GM18507 (cell line): ENCODE measurements at places on chromosomes 11 and 22.
A peak's percentile ranks its signal among the peaks of the same experiment; 100 is the strongest.

- no peak for DNase-seq
Measured at GRCh38 chr11:99019696-99020095, 1.1 kb upstream of the CNTN5 start.

DNA sequence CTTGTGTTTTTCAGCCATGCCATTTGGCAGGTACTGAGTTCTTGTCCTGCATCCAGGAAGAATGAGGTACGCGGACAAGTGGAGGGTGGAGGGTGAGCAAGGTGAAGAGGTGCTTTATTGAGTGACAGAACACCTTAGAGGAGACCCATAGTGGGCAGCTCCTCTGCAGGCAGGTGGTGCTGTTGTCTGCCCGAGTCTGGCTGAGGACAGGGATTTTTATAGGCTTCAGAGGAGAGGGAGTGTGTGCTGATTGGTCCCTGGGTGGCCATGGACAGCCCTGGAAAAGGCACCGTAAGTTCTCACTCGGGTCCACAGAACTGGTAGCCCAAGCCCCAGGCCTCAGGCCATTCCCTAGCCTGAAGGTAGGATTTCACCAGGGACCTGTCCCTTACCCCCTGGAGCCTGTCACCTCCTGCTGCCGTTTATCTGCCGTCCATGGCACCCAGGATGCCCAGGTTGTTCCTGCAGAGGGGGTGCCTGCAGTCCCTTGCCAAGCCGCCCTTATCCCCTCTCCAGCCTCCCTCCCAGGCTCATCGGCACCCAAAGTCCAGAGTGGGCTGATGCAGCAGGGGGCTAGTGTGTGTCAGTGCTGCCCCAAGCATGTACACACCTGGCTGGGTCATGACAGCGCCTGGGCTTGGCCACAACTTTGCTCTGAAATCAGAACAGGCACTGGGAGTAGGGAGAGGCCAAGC lies 213.6 kb downstream of the LRRC4C start:
- no peak for DNase-seq

GRCh38 chr22:39315389-39315788 lies 4.0 kb downstream of the RPL3 start:
- no peak for DNase-seq

- DNase-seq, result no peak
Measured at GRCh38 chr22:46025973-46026898, 49.3 kb upstream of the WNT7B start.

DNA sequence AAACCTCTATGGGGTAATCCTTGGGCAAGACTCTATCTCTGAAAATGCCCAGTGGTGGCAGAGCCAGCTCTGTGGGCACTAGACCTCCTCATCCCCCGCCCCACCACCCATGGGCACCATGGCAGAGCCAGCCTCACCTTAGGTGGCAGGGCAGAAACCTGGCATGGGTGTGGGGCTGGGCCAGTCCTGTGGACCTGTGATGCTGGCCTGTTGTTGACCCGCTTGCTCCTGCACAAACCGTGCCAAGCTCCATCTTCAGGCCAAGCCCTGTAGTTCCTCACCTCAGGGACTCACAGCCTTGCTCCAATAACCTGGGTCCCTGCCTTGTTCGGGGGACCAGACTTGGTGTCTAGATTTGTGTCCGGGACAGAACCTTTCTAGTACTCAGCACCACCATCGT lies 8.9 kb upstream of the SERPINH1 start:
- no peak for DNase-seq

- peak; percentile 29 for DNase-seq
Measured at GRCh38 chr11:34302046-34302921, 55.5 kb downstream of the ABTB2 start.

DNA sequence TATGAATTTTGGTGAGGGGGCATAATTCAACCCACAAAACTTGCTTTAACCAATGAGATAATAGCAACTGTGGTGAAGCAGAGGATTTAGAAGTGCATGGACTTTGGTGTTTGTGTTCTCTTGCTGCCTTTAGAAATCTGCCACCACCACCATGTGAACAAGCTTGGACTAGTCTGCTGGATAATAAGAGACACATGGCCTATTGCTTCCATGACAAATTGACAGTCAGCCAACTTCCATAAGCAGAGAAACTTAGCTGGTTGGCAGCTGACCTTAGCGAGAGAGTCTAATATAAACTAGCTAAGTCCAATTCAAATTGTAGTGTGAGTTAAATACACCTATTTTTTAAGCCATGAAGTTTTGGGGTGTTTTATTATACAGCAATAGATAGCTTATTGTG lies 482.1 kb upstream of the ANO5 start:
- no peak for DNase-seq

DNA sequence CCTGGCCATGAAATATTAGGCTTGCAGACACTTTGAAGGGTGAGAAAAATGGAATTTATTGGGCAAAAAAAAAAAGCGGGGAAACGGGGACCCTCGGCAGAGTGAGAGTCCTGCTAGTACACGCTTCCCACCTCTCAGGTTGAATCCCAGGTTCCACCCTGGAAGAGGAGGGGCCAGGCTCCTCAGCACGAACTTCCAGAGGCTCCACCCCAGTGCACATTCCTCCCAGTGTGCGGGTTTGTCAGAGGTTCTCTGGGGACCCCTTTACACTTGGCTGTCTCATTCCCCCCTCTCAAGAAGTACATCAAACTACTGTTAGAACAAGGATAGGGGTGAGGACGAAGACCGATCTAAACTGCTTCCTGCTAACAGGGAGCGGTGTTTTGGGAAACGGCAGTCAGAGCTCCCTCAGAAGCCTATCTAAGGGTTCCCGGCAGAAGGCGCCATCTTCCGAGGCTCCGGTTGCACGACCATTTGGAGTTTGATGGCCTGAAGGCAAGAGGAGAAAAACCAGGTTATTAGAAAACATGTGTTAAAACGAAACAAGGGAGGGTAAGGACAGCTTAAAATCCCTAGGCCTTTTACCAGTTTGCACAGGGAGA lies 27.5 kb downstream of the FOLR3 start:
- DNase-seq, result no peak

GRCh38 chr22:30087611-30088010 lies 7.3 kb downstream of the HORMAD2 start:
- DNase-seq, result no peak

GRCh38 chr11:9066433-9066925 lies 24.9 kb downstream of the SCUBE2 start:
- DNase-seq, result no peak

DNA sequence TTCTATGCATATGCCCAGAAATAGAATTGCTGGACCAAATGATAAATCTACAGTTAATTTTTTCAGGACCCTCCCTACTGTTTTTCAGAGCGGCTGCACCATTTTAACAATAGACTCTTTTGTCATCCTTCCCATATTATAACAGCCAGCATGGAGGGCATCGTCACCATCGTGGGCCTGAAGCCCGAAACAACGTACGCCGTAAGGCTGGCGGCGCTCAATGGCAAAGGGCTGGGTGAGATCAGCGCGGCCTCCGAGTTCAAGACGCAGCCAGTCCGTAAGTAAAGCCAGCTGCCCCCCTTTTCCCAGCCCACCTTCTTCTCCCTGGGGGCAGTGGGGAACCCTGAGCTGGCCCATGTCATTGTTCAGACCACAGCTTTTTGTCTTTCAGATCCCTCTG lies 79.5 kb upstream of the TTC12 start:
- DNase-seq, result no peak

GRCh38 chr11:111541254-111542061 lies 938 bp downstream of the LAYN start:
- no peak for DNase-seq

DNA sequence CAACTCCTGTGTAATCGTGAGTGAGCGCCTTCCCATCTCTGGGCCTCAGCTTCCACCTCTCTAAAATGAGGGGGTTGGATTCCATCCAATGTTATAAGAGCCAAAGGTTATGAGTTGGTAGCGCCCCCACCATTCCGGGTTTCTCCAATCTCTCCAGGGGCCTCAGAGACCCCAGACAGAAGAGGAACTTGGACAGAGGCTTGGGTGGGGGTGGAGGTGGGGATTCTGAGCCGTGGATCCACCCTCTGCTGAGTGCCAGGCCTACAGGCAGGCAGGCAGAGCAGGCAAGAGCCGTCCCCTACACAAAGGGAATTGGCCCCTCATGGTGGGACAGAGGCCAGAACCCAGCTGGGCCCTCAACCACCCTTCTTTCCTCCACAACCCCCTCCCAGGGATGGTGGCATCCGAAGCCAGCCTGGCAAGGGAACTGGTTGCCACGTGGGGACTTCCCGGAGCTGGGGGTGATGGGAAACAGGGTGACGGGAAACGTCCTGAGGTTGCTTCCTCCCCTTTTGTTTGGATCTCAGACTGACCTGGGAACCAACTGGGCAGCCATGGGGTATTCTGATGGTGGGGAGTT lies 31.8 kb downstream of the TXN2 start:
- DNase-seq, result no peak

DNA sequence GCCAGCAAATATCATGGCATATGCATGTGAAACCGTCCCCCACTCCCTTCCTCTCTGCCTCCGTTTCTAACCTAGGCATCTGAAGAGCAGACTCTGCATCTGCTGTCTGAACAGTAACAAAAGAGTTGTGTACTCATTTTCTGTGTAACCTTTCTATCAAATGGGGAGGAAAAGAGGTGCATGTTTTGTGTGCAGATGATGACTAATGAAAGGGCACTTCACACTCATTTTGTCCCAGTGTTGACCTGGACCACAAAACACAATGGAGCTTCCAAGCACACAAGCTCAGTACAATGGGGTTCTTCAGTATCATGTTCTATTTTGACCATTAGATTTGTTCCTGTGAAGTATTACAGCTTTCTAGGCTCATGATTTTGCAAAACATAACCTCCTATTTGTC lies 13.0 kb downstream of the JHY start:
- no peak for DNase-seq

DNA sequence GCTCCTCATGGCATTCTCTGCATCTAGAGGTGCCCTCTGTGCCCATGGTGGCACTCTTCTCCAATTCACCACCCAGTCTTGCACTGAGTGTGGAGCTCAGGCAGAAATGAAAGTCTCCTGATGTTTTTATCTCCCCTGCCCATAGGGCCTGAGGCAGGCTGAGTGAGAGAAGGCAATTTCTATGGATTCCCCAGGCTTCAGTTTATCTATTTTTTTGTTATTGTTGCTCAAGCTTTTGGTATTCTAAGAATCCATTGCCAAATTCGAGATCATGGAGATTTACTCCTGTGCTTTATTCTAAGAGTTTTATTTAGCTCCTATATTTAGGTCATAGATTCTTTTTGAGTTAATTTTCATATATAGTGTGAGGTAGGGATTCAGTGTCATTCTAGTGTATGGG lies 40.7 kb downstream of the TSPAN18 start:
- DNase-seq, result no peak

DNA sequence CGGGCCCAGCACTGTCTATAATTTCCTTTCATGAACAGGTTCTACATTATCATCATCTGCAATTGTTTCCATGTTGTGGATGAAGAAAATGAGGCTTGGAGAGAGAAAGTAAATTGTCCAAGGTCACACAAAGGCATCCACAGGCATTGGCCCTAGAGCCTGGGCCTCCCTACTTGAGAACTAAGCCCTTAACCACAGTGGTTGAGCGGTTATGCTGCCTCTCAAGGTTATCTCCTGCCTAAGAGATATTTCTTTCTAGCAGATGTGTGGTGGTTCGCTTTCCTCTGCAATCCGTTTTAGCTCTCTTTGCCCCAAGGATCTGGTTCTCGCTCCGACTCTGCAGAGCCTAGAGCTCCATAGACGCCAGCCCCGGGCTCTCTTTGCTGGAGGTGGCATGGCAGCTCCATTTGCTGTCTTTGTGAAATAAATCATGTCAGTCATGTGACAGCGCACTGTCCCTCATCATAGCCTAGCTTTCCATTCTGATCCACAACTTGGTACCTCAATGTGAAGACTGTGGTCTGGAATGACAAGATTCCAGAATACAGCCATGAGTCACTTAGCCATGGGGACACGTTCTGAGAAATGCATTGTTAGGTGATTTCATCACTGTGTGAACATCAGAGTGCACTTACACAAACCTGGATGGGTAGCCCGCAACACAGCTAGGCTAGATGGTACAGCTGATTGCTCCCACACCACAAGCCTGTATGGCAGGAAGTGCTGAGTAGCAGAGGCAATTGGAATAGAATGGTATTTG lies 27.2 kb downstream of the RPS6KA4 start:
- DNase-seq, result no peak

GRCh38 chr11:115458877-115459276 lies 45.3 kb downstream of the CADM1 start:
- DNase-seq, result no peak

GRCh38 chr11:130211781-130212401 lies 52.3 kb downstream of the ST14 start:
- no peak for DNase-seq

- DNase-seq, result no peak
Measured at GRCh38 chr22:32076761-32077084, 33.7 kb downstream of the SLC5A1 start.

DNA sequence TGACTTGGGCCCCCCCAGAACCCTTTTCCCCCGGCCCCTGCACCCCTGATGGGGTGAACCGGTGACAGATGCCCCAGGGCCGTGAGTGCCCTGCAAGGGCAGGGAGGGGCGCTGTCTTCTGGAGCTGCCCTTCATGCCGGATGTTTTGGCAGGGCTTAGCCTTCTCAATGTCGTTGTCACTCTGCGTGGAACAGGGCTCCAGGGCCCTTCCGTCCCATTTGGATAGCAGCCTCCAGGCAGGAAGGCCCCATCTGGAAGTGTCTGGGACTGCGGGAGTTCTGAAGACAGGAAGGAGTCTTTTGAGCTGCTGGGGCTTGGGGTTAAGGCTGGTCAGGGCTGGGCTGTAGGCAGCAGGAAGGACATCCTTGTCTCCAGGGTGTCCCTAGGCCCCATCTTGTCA lies 4.6 kb downstream of the FRMD8 start:
- no peak for DNase-seq

GRCh38 chr11:120482149-120482548 lies 29.4 kb upstream of the GRIK4 start:
- no peak for DNase-seq

GRCh38 chr11:74147199-74147929 lies 23.4 kb downstream of the C2CD3 start:
- no peak for DNase-seq

- no peak for DNase-seq
Measured at GRCh38 chr11:60905047-60905446, 1.3 kb downstream of the PRPF19 start.

- DNase-seq, result peak; percentile 29
Measured at GRCh38 chr11:77547863-77548551, 41.7 kb upstream of the AQP11 start.
